HT-29 (cell line): ENCODE measurements at places on chromosomes 5 and 9. TPM values are rescaled to one million over a fixed set of nuclear protein-coding genes. Genes with fewer than 3 reads are reported as not detected.

Gene PCDHA10
- 0.25 TPM in 1 of 2 replicates, not detected in the other for total RNA-seq

Gene IL4
- not detected in 2 replicates for total RNA-seq

Gene GABBR2
- total RNA-seq = not detected in 2 replicates

Gene ALDH7A1
- total RNA-seq = 14.1 and 15.2 TPM in 2 replicates

Gene PCDHAC2
- total RNA-seq = 0.03 and 0.10 TPM in 2 replicates

Gene PLGRKT
- total RNA-seq = 4.1 TPM in 2 replicates

Gene RHOBTB3
- 69.3 and 72.5 TPM in 2 replicates for total RNA-seq

Gene DCTN4
- 26.1 and 30.6 TPM in 2 replicates for total RNA-seq

Gene HRCT1
- 4.1 and 7.7 TPM in 2 replicates for total RNA-seq

Gene FOXD1
- total RNA-seq = 0.20 and 0.31 TPM in 2 replicates

Gene SCAMP1
- total RNA-seq = 10.9 and 12.7 TPM in 2 replicates

Gene TMEM232
- total RNA-seq = 0.10 and 0.94 TPM in 2 replicates

Gene SWI5
- 51.4 and 52.6 TPM in 2 replicates for total RNA-seq

Gene PAM
- total RNA-seq = 108 and 119 TPM in 2 replicates

Gene PCDHB13
- 0.05 and 0.15 TPM in 2 replicates for total RNA-seq

Gene UNC13B
- 11.8 and 13.3 TPM in 2 replicates for total RNA-seq

Gene GPR151
- not detected in 2 replicates for total RNA-seq

Gene HTR4
- total RNA-seq = 0.15 TPM in 1 of 2 replicates, not detected in the other
